ENCODE measurements at places on chromosomes 2 and 18.

DNA sequence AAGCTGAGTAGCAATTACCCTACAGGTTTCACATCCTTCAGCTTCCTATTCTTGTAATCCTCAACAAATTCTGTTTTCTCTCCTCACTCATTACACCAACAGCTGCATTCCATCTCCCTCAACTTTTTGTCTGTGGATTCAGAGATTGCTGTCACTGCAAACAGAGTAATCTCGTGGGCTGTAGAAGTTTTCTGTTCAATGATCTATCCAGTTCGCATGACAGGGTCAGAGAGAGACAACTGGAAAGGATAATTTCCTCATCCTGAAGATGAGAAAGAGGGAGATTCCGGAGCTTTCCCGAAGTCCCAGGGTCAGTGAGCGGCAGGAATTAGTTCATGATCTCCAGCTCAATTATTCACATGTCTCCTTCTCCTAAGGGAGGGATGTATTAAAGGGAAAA, 75.7 kb downstream of the MYO5B start:
- no peak for DNase-seq

GRCh38 chr2:42974169-42974720, 181.9 kb upstream of the HAAO start:
- no peak for DNase-seq

DNA sequence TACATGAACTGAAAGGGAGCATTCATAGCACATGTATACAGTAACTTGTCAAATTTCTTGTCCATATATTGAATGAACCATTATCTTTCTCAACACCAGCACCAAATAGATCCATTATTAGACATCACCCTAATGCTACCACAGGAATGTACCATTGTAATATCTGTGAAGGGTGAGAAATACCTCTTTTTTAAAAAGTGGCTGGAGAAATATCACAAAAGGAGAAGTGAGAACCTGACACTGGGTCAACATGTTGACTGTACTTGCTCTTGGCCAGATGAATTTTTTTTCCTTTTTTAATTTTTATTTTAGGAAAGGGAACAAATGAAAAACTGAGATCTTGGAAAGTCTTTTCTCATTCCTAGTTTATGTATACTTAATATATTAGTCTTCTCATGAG, 63.5 kb downstream of the CAVIN2 start:
- DNase-seq: no peak

DNA sequence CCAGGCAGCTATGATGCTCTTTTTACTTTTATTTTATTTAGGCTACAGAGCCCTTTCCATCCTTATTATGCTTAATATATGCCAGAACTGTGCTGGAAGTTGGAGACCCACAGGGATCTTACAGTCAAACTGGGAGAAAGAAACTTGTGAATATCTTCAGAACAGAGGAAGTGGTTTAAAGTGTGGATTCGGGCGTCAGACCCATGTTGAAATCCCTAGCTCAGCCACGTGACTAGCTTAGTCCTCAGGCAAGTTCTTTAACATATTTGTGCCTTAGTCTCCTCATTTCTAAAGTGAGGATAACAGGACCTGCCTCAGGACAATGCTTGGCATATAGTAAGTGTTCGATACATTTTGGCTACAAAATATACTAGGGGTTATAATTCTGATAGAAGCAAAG, 59.1 kb downstream of the MAP3K20 start:
- peak; percentile 77 for DNase-seq

- DNase-seq: peak; percentile 22
These were observed 429 bp downstream of the C2orf76 start for GRCh38 chr2:119366161-119366648.

DNA sequence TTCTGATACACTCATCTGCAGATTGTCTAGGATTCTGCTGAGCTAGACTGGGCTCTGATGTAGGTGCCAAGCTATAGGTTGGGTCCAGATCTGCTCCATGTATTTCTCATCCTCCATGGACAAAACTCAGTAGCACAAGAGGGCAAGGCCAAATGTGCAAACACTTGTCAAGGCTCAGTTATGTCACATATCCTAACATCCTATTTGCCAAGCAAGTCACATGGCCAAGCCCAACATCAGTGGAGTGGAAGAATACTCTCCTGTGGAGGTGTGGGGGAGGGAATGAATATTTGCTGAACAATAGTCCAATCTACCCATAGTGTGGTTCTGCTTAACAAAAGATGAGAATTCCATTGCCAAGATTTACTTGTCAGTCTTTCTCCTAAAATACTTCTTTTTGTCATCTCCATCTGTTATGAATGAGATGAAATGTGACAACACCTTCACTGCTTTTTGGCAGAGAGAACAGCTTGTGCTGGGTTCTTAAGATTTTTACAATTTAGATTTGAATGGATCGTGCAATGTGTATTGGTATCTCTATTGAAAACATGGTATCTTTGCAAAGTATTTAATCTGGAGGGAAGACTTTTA, 89.9 kb downstream of the OXER1 start:
- DNase-seq: no peak

- no peak for DNase-seq
These were observed 8.8 kb upstream of the GFPT1 start for GRCh38 chr2:69395866-69396265.

GRCh38 chr2:96138179-96139145, at the start of gene ASTL:
Gene ASTL (minus strand): TSS chr2:96138502. CDS start chr2:96138436, 66 bp downstream.
- peak; percentile 42 for DNase-seq

DNA sequence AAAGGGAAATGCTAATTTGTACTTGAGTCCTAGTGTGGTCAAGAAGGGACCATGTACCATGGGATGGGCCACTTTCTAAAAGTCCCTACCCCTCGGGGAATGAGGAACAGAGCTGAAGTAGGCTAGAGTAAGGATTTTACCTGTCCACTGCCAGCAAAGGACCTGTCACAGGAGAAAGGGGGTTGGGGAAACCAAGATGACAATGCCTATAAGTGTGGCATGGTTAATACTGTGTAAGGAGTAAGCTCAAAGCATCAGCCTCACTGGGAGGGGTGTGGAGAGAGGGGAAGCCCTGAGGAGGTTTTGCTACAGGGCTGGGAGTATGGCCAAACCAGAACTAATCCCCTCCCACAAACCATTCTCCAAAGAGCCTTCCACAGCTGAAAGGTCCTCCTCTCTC, 15.8 kb downstream of the GKN2 start:
- no peak for DNase-seq

DNA sequence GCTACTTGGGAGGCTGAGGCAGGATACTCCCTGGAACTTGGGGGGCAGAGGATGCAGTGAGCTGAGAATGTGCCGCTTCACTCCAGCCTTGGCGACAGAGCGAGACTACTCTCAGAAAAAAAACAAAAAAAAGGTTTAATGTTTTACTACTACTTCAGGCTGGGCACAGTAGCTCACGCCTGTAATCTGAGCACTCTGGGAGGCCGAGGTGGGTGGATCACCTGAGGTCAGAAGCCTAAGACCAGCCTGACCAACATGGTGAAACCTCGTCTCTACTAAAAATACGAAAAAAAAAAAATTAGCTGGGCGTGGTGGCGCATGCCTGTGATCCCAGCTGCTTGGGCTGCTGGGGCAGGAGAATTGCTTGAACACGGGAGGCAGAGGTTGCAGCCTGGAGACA, 75.7 kb upstream of the ATIC start:
- no peak for DNase-seq

DNA sequence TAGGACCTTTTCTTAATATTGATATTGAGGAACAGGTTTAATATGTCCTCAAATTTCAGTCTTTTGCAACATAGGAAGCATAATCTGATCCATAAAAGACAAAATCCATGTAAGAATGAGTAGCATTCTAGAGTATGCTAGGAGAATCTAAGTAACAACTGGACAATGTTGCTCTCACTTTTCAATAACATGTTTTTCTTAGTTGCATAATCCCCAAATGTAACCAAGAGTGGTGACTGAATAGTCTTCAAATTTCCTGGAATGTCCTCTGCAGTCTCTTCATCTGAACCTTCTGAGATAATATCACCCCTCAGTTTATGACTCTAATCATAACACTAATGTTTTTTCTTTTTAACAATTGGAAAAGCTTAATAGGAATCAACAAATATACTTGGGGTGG, 110.0 kb upstream of the ZEB2 start:
- DNase-seq: no peak

- DNase-seq: no peak
These were observed 3.4 kb downstream of the IRS1 start for GRCh38 chr2:226796012-226796839.

DNA sequence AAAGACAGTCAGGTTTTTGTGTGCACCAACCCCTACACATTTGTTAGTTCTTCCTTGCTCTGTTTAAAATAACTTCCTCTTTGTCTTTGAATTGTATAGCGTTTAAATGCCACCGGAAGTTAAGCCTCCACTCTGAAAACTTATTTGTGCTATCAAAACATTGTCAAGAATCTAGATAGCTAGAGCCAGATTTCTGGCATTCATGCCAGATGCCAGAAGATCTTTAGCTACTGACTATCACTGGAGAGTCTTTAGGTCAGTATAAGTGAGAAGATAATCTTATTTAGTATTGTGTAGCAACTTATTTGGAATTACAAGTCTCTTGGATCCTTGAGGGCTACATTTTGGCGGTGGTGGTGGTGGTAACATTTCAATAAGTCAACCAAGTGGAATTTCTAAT, 63.4 kb upstream of the ADAM23 start:
- no peak for DNase-seq

DNA sequence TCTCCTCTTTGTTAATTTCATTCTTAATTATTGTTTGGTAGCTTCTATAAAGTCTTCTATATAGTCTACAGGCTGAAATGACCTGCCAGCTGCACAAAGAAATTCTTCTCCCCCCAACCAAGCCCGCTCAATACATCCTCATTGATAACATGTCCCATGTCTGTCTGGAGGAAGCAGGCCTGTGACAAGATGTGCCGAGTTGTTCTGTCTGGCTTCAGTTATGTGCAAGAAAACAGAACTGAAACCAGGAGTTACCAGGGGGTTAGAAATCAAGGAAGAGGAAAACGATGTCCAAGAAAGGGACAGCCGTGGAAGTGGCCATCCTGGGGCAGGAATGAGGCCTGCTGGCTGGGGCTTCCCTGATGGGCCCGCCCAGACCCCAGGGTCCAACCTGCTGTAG, 57.6 kb downstream of the MTCL1 start:
- no peak for DNase-seq

DNA sequence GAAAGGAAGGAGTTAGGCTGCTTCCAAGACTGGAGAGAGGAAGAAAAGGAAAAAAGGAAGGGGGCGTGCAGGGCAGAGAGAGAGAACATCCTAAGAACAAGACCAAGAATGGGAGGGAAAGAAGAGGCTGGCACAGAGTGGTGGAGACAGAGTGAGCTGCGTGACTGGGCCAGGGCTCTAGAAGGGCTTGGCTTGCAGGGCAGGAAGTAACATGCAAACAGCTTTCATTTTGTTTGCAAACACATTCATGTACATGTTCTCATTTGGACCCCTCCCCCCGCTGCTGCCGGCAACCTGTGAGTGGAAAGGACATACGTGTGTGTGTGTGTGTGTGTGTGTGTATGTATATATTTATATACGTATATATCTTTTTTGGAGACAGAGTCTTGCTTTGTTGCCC, 46.8 kb upstream of the DNMT3A start:
- DNase-seq: no peak

DNA sequence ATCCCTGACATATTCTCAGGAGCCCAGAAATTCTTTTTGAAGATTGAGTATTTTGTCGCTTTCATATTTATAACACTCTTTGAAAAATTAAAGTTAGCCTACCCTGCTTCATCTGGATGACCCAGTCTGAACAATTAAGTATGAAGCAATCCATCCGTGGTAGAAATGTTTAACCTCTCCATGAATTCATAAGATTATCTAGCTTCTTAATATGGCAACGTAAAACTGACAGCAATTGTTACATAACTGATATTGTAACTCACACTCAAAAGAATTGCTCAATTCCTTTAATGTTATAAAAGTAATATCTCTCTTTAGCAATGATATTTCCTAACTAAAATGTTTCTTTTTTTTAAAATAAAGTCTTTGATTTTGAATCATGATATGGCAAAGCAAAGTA, 7.2 kb upstream of the ABCA12 start:
- DNase-seq: no peak

DNA sequence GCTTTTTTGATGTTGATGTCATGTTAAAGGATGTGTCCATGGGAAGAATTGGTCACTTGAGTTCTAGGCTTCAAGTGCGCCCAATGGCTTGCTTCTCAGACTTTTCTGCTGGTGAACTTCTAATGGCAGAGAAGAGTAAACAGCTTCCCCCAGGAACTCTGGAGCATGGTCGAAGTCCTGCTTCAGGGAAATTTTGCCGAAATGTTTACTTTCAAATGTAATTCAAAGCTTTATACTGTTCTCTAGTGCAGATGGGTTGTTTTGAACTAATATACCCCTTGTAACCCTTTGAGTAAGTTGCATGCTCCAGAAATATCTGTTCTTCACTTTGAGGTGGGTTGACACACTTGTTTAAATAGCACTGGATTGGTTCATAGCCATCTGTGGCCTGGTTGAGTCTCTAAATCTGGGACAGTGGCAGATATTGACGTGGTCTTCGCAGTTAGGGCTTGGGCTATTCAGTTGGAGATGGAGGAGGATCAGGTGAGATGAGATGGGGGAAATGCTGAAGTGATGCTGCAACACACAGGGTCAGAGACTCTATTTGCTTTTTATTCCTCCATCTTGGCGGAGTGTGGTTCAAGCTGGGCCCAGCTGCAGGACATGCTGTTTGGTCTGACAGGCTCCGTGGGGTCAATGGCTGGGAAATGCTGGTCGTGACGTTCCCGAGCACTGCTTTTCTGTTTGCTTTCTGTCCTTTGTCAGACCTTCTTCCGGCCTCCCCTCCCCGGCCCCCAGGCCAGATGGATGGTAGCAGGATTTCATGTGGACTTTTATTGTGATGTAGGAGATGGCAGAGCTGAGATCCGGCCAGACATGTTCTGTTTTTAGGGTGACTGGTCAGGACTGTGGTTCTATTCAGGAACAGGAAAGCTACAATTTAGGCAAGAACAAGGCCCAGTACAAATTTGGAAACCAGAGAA, 35.9 kb downstream of the MYO1B start:
- DNase-seq: no peak

DNA sequence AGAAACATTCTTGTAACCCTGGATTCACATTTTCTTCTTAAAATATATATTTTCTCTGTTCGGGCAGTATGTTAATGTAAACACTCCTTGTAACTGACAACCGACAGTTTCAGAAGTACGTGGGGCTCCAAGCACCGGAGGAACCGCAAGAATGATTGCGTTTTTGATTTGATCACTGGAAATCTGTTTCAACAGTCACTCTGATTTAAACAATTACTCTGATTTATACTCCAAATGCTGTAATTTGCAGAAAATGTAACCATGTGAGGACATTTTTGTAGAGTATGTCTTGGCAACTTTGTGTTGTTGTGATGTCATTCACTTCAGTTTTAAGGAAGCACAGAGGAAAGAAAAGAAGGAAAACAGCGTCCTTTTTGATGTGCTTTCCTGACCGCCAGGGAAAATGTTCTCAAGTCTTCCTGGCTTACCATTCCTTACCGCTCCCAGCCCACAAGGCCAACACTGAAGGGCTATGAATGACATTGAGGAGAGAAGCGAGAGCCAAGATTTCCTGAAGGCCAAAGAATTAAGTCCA, 77.7 kb downstream of the APOB start:
- no peak for DNase-seq

DNA sequence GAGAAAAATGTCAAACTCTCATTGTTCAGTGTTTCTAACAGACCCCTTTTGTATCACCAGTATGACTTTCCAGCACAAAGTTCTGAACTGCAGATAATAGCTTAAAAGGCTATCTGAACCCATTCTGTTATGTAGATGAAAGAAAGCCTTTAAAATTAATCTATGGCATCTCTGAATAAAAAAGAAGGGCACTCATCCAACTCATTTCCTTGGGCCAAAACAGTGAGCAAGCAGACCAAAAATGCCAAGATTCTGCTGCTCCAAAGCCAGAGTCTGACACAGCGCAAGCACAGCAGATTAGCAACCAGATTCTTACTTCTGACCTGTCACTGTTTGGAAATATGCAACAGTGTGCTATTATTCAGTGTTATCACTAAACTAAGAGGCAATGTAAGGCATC, 22.6 kb upstream of the ITGA6 start:
- no peak for DNase-seq
